Endothelial cell (in vitro differentiated cells): ENCODE measurements at places on chromosomes 2 and 18. TPM values are rescaled to one million over a fixed set of nuclear protein-coding genes. Genes with fewer than 3 reads are reported as not detected.

GRCh38 chr2:37877457-37878315 is 47.4 kb upstream of the RMDN2 start:
- peak; percentile 49 for DNase-seq

GRCh38 chr2:10864251-10864650 is 47.5 kb upstream of the KCNF1 start:
- DNase-seq: no peak

- DNase-seq: no peak
Measured at GRCh38 chr2:241964133-241964532, 94.6 kb downstream of the RTP5 start.

DNA sequence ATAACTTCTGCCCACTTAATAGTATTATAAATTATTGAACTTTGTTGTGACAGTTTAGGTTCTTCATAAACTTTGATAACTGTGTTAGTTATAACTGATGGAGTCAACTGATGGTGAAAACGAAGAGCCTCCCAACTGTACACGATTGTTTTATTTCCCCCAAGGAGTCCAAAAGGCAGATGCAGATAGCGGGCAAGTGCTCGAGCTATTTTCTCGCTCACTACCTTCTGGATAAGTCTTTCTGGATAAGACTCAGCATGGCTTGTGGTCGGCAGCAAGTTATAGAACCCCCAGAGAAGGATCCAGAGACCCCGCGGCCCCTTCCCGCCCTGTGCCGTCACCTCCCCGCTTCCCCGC is 517 bp downstream of the GCFC2 start:
- DNase-seq: no peak

DNA sequence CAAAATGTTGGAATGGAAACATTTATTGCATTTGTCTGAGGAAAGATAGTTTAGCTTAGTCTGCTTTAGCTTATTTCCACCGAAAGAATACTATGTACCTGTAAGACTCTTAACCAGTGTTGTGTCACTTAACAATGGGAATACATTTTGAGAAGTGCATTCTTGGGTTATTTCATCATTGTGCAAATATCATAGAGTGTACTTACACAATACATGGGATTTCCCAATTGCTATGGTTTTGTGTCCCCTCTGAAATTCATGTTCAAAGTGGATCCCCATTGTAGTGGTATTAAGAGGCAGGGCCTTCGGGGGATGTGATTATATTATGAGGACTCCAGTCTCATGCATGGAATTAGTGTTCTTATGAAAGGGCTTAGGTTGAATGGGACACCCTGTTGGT is 249.4 kb upstream of the UBE2E3 start:
- DNase-seq: no peak

GRCh38 chr2:36753706-36754221 is 57.3 kb downstream of the VIT start:
- no peak for DNase-seq

GRCh38 chr2:220277445-220277975 is 650.1 kb downstream of the SLC4A3 start:
- DNase-seq: no peak

DNA sequence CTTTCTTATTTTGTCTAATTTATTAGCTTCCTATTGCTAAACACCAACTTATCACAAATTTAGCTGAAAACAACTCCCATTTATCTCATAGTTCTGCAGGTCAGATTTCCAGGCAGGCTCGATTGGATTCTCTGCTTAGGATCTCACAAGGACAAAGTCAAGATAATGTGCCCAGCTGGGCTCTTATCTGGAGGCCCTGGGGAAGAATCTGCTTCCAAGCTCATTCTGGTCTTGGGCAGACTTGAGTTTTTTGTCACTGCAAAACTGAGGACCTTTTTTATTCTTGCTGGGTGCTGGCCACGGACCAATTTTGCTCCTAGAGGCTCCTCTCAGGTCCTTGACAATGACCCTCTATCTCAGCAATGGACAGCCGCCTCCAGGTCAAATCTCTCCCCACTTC is 215.5 kb downstream of the TRIB2 start:
- no peak for DNase-seq

- no peak for DNase-seq
Measured at GRCh38 chr2:196113061-196113974, 44.7 kb upstream of the DNAH7 start.

Gene LOXL3
- total RNA-seq: 10.0 TPM

Gene CYP27C1
- 6.4 TPM for total RNA-seq

Gene SAG
- total RNA-seq: not detected

Gene FBXO48
- total RNA-seq: 1.6 TPM

Gene LIMS4
- 10.1 TPM for total RNA-seq

Gene PRSS56
- not detected for total RNA-seq

Gene KCTD1
- 10.6 TPM for total RNA-seq
